ENCODE measurements at places on chromosomes 4 and X.

DNA sequence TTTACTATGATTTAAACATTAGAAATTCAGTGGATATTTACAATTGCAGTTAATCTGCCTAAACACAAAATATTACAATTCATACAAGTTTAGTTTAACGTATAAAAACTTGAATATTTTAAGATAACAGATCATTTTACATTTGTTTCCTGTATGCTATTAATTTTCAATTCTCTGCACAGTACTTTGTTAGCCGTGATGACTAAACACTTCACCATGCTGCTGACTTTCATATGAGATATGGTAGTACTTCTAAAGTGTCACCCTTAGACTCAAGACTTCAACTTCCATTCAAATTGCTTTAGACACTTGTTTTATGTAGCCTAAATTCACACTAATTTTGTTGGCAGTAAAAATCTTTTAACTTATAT, 1646.4 kb upstream of the ADGRL3 start:
- DNase-seq, result no peak

- DNase-seq, result no peak
These were observed 728 bp downstream of the UBA6 start for GRCh38 chr4:67700116-67700737.

GRCh38 chrX:31036895-31037294, 34.9 kb downstream of the FTHL17 start:
- DNase-seq, result no peak

- DNase-seq, result no peak
These were observed 15.1 kb downstream of the PRIMPOL start for GRCh38 chr4:184664445-184665210.

DNA sequence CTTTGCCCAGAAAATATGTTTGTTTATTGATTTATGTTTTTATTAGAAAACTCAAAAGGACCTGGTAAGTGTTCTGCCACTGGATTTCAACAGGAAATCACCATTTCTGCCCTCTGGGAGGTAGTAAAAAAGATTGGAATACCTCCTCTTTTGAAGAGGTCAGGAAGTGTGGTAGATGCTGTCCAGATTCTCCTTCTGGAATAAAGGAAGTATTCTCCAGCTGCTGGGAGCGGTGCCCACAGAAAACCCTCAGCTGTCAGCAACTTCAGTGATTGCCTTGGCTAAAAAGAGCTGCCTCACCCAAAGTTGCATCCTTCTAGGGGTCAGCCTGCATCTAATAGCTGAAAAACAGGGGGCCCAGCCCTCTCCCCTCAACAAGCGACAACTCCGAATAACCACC, 13.8 kb upstream of the ZNF674 start:
- no peak for DNase-seq

GRCh38 chr4:40183615-40184411, 13.0 kb upstream of the RHOH start:
- no peak for DNase-seq

- no peak for DNase-seq
These were observed 89.2 kb downstream of the DACH2 start for GRCh38 chrX:86237482-86237881.

DNA sequence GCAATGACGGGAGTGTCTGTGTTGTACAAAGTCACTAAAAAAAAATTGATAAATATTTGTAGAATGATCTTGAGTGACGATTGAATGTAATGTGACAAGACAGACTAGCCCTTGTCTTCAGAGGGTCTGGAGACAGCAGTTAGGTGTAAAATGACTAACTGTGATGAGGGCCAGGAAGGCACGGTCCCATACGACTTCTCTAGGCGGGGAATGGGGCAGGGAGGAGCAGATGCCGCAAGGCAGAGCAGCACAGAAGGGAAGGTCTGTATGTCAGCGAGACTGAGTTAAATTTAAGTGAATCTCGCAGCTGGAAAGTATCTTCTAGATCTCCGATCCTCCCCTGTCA, 405 bp downstream of the CENPE start:
- DNase-seq, result no peak

DNA sequence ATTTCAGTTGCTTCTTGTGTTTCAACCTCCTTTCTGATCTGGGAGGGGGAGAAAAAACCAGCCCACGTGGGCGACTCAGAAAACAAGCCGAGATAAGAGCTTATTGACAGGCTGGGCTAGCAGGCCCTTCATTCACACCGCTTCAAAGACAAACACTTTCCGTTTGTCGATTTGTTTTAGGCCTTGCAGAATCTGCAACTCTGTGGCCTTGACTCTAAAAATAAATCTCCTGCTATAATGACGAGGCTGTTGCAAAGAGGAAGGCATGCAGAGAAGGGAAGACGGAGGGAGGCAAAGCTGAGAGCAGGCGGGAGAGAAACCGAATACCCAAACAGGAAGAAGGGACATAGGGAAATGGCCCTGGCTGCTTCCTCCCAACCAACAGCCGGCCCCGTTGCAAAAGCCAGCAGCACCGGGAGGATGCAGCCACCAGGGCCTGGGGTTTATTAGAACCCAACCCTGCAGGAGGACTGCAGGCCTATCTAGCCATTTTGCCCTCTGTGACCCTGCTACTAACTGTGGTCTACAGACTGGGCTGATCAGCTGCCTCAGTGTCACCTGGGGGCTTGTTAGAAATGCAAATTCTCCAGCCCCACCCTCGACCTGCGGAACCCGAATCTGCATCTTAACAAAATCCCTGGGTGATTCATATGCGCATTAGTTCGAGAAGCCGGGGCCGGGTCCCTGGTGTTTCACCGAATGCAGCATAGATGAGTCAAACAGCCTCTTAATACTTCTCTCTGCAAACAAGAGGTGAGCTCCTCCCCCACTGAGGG, 325.5 kb downstream of the BCOR start:
- DNase-seq, result no peak

DNA sequence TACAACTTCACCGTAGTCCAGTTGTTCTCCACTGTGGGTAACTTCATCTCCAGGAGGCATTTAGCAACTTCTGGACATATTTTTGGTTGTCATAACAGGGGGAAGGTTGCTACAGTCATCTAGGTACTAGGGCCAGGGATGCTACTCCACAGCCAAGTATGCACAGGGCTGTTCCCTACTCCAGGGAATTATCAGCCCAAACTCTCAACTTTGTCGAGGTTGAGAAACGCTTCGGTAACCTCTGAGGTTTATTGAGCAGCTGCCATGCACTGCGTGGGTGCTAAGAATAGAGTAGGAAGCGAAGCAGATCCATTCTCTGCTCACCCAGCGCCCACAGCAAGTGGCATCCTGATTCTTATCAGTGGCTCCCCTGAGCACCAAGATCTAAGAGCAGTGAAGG, 8.2 kb downstream of the FGFBP1 start:
- no peak for DNase-seq

DNA sequence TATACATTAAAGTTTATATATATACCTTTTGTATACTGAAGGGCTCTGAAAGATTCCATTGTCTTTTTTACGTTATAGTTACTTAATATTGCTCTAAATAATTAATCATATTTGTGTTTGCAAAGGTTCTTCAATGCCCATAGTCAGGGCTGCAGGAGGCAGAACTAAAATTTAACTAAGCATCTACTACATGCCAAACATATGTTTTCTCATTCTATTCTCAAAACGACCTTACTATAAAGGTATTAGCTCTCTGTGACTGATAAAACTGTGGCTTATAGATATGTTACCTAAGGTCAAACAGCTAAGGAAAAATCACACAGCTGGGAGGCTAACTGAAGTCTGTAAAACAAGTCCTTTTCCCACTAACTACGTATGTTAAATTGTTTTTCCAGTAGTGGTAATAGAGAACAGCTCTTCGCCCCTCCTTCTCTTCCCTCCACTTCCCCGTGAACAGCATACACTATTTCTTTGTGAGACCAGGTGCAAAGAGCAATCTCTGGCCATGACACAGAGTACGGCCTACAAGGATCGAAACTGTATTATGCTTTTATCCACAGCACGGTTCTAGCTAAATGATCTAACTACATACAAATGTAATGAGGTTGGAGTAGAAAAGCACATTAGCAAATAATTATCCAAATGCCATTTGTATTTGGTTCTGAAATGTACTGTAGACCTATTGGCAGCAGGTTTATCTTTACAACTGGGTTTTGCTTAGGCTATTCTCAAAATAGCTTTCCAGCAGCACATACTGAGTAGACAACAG, 1.7 kb downstream of the CNOT6L start:
- no peak for DNase-seq

GRCh38 chrX:50617183-50617582, 146.6 kb upstream of the DGKK start:
- no peak for DNase-seq

GRCh38 chrX:80174925-80175574, 160.5 kb downstream of the TBX22 start:
- no peak for DNase-seq

DNA sequence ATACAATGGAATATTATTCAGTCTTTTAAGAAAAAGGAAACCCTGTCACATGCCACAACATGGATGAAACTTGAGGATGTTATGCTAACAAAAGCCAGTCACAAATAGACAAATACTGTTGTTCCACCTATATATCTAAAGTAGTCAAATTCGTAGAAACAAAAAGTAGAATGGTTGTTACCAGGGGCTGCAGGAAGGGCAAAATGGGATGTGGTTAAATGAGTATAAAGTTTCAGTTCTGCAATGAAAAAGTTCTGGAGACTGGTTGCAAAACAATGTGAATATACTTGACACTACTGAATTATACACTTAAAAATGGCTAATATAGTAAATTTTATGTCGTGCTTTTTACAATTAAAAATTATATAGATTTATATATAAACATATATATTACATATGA, 12.2 kb downstream of the SPOCK3 start:
- no peak for DNase-seq

DNA sequence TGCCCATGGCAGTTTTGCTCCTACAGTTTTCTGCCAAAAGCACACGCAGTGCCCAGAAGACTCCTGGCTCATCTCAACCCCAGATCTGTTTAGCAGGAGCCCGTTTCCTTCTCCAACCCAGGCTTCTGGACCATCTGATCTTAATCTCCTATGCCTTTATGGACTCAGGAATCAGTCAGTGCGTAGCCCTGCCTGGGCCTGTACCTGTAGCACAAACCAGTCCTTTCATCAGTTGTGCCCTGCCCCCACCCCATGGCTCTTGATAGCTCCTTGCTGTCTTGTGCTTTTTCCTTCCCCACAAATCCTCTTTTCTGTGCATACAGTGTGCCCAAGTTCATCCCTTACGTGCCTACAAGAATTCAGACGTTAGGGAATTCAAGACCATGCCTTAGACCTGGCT, 1.5 kb downstream of the ZNF718 start:
- DNase-seq, result no peak

DNA sequence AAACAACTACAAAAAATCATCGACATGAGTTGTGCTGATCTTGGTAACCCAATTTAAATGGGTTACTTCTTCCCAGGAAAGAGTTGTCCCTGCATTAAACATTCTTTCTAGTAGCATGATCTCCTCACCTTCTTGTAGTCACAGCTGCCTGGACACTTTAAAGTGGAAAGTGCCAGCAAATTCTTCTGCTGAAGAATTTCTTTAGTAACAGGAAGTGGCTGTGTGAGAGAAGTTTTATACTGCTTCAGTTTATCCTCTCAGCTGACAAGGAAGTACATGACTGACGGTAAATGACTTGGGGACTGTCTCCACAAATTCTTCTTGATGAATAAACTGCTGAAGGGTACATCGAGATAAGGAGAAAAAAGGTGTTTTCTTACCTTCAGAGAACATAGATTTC, 18.2 kb upstream of the TNIP3 start:
- DNase-seq, result no peak

GRCh38 chr4:140102421-140102820, 51.6 kb downstream of the MAML3 start:
- DNase-seq, result no peak

GRCh38 chr4:7750523-7750922, 189.1 kb downstream of the AFAP1 start:
- DNase-seq, result no peak

GRCh38 chr4:155367608-155368007, 9.2 kb downstream of the MAP9 start:
- DNase-seq, result no peak

DNA sequence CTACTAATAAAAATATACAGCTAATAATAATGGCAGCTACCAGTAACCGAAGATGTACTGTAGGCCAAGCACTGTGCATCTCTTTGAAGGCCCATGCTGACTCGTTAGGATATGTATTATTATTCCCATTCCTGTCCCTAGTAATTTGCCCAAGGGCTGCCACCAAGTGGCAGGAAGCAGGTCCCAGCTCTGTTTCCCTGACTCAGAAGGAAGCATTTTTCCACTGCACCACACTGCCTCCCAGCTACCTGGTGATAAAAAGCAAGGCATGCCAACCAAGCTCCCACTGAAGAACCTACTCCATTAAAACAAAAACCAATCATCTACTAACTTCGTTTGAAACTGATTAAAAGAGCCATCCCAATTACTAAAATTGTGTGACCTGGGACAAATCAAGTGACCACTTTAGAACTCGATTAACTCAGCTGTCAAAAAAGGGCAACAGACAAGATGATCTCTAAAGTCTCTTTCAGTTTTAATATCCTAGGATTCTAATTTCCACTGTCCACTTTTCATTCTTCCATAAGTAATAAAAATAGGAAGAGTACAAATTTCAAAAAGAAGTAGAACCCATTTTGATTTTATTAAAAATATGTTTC, 24.3 kb upstream of the PGM2 start:
- peak; percentile 45 for DNase-seq

DNA sequence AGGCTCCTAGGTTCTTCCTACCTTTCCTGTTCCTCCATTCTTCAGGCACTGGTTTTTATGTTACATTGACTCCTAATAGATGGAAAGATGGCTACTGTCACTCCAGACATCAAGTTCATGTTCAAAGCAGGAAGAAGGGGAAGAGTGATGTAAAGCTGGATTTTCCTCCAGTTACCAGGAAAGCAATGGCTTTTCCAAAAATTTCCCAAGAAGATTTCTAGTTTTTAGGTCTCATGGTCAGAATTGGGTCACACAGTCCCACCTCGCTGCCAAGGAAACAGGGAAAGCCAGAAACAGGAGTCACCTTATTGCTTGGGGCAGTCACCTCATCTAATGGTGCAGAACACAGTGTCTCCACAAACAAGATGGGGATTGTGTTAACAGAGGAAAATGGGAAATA, 21.5 kb downstream of the RXFP1 start:
- no peak for DNase-seq

DNA sequence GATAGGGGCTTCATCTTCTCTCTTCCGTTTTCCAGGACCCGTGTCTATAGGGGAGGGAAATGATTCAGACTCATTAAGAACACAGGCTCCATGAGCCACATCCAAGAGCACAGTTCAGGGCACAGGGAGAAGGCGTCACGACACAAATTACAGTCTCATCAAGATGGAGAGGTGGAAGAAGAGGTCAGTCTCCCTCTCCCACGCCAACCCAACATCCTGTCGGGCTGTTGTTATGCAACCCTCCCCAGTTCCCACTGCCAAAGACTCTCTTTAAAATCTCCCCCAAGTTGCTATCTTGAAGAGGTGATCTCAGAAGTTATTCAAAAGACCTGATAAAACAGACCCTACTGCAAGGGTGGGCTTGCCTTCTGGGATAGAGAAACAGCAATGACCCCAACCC, 12.6 kb downstream of the ZMYM3 start:
- no peak for DNase-seq
